Stimulated activated CD4-positive, alpha-beta T cell treated with anti-CD3 and anti-CD28 coated beads, Interleukin-4, amount 100 ng/mL, for 24 hours (primary cell): ENCODE measurements at places on chromosomes 6 and 20.

DNA sequence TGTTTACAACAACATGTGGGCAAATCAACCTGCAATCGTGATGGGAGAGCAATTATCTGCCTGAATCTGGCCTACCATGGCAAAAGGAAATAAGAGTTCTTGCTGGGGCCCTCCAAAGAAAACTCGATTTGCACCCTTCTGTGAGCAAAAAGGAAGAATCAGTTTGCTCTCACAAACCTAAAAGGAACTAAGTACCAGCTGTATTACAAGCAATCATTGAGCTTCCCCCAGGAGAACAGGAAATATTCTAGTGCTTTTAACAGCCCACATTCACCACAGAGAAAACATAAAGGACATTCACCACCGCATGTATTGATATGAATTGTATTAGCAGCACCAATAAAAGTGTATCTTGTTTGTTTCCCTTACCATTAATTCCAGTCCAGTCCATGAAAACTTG lies 75.0 kb downstream of the MBOAT1 start:
- DNase-seq: no peak

DNA sequence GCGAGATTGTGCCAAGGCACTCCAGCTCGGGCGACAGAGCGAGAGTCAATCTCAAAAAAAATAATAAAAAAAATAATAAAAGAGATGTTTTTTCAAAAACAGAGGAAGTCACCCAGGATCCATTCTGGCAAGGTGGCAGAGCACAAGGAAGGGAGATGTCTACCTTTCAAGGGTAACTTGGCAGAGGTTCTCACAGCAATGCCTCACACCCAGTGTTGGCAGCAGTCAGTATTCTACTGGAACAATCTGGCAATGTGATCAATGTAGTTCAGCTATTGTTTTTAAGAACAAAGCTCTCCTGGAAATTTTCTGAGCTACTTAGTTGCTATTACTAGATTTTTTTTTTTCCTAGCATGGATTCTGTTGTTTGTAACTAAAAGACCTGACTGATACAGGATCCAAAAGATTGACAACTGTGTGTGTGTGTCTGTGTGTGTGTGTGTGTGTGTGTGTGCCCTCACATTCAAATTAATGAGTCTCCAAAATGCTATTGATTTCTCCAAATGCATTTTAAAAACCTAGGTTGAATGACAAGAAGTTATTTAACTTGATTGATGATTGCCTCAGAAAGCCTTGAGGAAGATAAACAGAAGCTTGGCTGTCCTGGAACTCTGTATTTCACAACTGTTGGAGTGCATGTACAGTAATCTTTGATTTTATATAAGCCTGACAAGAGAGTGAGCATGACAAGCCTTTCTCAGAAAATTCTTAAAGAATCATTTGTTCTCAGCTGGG lies 114.1 kb upstream of the RREB1 start:
- DNase-seq: no peak

GRCh38 chr6:143205991-143206390 lies 145.3 kb downstream of the AIG1 start:
- no peak for DNase-seq

DNA sequence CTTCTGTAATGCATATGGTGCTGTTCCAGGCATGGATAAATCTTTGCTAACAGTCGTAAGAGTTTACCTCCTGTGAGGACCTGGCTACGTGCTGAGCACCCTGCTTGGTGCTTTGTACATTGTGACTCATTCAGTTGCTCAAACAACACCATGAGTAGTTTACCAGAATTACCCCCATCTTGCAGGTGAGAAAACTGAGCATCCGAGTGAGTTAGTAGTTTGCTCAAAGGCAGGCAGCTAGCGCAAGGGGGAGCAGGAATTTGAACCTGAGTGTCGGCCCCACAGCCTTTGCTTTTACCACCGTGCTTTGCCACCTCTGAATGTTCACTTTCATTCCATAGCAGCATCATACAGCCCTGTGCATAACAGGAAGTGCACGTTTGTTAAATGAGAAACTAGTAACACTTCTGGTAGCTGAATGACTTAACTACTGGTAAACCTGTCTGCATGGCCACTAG lies 121.9 kb downstream of the MTHFD1L start:
- DNase-seq: peak; percentile 38

- DNase-seq: no peak
Observed at GRCh38 chr6:107202876-107203468, 87.7 kb upstream of the BEND3 start.

- DNase-seq: peak; percentile 11
Observed at GRCh38 chr6:75283907-75284631, 523 bp downstream of the TMEM30A start.

DNA sequence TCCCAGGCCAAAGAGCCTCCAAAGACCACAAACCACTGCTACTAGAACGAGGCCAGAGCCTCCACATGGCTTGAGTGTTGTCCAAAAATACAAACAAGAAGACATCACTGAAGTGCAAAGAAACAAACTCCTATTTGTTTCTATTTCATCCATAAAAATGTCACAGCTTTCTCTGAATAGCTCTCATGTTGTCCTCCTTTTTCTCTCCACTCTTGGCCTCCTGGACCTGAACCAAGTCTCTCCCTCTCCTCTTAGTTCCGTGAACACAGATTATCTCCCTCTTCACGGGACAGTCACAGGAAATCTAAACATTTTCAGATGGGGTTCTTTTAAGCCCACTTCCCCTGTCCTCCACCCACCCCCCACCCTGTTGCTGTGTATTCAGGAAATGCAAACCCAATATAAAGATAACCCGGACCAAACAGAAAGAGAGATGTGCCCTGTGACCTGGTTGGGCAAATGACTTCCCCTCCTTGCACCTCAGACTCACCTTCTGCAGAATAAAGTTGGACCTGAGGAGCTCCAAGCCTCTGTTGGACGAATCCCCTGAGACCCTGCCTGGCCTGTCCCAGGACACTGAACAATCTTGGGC lies 75.8 kb upstream of the MRPS10 start:
- DNase-seq: no peak

DNA sequence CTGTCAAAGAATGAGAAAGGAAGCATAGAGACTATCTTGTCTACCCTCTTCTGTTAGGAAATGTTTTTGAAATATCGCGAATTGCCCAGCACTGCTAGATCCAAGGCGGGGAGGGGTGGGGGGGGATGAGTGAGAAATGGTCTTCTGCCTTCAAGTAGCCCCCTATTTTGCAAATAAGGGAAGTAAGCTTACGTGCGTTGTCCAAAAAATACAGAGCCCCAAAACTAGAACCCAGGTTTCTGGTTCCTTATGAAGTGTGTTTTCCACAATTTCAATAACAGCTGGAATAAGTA lies 923 bp upstream of the ILRUN start:
- no peak for DNase-seq

- no peak for DNase-seq
Observed at GRCh38 chr6:51660767-51661166, 426.6 kb downstream of the PKHD1 start.

DNA sequence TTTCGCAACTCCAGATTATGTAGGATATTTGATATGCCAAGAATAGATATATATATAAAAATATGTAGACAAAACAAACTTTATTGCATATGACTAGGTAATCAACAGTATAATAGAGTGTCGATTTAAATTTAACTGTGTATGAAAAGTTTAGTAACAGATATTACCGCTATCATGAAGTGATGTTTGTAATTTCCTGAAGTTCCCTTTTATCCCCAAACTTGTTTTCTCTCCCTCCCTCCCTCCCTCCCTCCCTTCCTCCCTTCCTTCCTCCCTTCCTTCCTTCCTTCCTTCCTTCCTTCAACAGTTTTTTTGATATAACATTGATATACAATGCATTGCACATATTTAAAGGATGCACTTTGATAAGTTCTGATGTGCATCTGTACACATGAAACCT lies 15.2 kb downstream of the ADGB start:
- no peak for DNase-seq

GRCh38 chr20:53550280-53551187 lies 43.1 kb downstream of the ZNF217 start:
- no peak for DNase-seq

GRCh38 chr6:55182016-55182650 lies 7.8 kb downstream of the HCRTR2 start:
- DNase-seq: no peak

DNA sequence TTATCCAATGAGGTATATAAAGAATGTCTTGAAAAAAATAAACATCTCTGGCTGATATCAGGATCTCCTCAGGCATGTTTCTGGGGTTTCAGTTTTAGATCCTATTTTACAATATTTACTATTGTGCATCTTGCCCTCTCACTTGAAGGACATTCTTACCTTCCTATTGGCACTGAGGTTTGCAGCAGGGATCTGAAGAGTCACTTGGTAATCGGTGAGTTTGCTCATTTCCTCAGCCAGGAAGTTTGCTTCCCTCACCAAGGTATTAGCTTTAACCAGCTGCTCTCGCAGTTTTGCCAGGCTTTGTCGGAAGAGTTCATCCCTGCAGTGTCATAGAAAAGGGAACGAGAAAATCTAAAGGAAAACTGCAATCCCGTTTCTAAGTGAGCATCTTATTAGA lies 101.9 kb upstream of the NUP153 start:
- no peak for DNase-seq
